ENCODE measurements at places on chromosomes 16 and 17.

- no peak for DNase-seq
These were observed 6.0 kb downstream of the SCN4A start for GRCh38 chr17:63966646-63967264.

- no peak for DNase-seq
These were observed 4.1 kb downstream of the FXR2 start for GRCh38 chr17:7610641-7611040.

DNA sequence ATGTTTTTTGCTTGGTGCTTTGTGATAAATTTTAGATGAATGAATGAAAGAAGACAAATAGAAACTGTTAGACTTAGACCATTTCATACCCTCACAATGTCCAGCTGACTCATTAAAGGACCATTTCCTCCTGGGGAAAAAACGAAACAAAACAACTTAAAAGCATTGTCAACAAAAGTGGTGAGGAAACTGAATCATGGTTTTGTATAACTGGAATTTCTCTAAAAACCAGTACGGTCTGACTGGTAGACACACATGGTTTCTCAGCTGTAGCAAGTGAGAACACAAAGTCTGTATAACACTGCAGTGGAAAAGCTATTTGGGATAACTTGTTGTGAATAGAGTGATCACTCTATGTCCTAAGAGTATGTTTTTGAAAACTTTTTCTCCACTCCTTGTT, 5.3 kb upstream of the DDX52 start:
- DNase-seq = no peak

DNA sequence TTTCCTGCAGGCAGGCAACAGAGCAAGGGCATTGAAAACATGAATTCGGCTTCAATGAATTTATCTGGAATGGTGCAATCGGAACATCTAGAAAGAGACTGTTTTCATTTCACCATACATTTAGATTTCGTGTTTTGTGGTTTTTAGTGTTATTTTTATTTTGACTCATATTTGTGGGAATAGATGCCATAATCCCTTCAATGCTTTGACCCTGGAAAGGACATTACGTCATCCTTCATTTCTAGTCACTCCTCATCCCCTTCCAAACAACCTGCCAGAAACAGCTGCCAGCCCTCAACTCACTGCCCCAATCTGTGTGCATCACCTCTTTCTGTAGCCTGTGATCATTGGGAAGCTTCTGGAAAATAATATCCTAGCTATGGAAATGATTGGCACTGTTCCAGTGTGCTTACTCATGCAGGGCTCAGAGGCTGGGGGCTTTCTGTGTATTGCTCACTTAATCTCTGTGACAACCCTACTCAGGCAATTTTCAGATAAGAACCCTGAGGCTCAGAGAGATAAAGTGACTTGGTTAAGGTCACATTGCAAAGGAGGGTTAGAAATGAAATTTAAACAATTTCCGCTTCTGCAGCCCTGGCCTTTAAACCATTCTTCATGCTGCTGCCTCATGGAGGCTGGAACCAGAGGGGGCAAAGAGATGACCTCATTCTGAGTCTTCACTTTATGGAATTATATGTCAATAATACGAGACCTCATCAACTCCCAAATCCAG, 9.5 kb upstream of the KSR1 start:
- DNase-seq = no peak

DNA sequence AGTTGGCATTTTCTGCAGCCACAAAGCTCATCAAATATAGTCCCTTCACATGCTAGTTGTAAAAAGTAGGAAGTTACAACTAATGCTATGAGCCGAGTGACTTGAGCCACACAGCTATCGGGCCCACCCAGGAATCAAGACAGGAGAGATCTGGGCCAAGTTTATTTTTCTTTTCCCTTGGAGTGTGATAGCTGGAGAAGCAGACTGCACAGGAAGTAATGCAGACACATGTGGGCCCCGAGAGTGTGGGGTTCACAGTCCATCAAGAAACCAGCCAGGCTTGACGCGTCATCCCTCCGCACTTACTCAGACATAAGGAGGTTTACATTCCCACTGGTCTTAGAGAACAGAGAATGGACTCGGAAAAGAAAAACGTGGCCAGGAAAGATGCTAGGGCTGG, 403.1 kb upstream of the CDH11 start:
- no peak for DNase-seq

DNA sequence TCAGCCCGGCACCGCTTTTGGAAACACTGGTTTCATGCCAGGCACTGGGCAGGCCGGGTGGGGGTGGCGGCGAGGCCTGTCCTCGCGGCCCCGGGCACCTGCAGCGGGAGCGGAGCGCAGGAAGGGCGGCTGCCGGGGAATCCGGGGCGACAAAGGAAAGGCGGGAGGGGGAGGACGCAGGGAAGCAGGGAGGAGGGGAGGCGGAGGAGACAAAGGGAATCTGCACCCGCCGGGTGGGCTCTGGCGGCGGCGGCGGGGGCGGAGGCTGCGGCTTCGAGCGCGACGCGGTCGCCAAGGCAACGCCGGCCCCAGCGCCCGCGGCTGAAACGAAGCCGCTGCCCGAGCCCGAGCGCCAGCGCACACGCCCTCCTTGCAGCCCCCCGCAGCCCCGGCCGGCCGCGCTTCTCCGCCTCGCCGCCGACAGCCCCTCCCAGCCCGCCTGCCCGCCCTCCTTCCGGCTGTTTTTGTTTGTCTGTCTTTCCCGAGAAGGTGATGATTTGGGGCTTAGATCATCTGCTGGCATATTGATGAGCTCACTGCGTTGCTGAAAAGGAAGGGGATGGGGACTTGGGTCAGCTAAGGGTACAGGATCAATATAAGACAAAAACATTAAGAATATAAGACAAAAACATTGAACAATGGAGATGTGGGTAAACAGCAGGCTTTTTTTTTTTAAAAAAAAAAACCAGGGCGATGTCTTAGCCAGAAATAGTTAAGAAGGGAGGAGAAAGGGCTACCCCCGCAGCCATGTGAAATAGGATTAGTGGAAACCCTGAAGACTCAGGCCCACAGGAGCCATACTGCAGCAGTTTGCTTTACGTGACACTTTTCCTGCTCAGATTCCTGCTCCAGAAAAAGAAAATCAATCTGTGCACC, 32.7 kb downstream of the CDK5R1 start:
- peak; percentile 49 for DNase-seq

- DNase-seq = no peak
These were observed 2.1 kb downstream of the MC1R start for GRCh38 chr16:89920723-89921122.

- no peak for DNase-seq
These were observed 6.3 kb downstream of the CSF3 start for GRCh38 chr17:40021451-40021971.

GRCh38 chr16:87809150-87809902, 43.5 kb upstream of the KLHDC4 start:
- DNase-seq = no peak

DNA sequence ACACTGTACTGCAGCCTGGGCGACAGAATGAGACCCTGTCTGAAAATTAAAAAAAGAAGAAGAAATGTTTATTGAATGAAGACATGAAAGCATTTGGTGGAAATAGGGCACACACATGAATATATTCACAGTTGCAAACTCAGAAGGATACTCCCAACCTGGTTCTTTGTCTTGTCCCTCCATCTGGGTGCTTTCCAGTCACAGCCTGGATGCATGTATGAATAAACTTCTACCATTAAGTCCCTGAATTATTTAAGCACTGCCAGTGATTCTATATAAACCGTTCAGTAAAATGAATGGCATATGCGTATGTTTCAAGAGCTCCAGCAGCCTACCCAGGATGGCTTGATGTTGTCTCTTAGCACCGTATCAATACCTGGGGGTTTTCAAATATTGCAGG, 591.1 kb downstream of the WWOX start:
- DNase-seq = no peak

DNA sequence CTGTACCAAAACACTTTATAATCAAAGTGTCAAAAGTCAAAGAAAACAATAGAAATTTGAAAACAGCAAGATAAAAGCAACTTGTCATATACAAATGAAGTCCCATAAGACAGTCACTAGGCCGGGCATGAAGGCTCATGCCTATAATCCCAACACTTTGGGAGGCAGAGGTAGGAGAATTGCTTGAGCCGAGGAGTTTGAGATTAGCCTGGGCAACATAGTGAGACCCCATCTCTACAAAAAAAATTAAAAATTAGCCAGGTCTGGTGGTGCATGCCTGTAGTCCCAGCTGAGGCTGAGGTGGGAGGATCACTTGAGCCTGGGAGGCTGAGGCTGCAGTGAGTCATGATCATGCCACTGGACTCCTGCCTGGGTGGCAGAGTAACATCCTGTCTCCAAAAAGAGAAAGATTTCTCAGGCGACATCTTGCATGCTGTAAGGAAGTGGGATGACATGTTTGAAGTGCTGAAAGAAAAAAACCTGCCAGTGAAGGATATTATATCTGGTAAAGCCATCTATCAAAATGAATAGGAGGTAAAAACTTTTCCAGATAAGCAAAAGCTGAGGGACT, 98.7 kb upstream of the NACA2 start:
- DNase-seq = no peak

GRCh38 chr16:7086822-7087616, 245.6 kb upstream of the RBFOX1 start:
- no peak for DNase-seq

DNA sequence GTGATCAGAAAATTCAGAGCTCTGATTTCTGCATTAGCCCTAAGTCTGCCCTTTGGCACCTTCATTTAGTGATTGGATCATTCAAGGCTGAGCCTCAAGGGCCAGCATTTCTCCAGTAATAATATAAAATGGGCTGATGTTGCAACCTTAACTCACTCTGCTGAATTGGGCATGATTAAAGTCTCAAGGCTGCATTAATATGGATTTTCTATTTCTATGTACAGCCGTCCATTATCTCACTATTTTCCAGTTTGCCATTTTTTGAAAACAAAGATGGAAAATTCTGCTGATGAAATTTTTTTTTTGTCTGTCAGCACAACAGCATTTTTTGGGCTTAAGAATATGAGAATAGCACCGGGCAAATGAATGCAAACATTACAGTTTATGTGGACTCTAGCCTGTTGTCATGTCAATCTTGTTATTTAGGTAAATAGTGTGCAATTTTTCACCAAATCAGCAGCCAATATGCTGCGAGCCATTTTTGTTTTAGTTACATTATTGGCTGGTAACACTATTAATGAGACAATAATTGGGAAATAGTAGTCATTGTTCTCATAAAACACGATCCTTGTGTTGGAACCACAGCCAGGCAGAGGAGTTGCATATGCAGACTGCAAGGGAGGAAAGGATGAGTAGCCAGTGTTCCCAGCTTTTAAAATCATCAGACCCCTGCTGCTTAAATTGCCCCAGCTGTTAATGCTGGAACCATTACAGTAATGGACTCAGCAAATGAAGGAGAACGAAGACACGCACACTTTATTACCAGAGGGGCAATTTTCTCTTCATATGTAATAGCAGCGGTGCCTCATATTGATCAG, 10.5 kb downstream of the FTO start:
- no peak for DNase-seq

- DNase-seq = no peak
These were observed 137.0 kb downstream of the ANKFN1 start for GRCh38 chr17:56290101-56290801.

GRCh38 chr17:83162035-83162745, 82.8 kb downstream of the METRNL start:
- DNase-seq = no peak

- DNase-seq = no peak
These were observed 2.8 kb downstream of the MAPK8IP3 start for GRCh38 chr16:1708768-1709180.

DNA sequence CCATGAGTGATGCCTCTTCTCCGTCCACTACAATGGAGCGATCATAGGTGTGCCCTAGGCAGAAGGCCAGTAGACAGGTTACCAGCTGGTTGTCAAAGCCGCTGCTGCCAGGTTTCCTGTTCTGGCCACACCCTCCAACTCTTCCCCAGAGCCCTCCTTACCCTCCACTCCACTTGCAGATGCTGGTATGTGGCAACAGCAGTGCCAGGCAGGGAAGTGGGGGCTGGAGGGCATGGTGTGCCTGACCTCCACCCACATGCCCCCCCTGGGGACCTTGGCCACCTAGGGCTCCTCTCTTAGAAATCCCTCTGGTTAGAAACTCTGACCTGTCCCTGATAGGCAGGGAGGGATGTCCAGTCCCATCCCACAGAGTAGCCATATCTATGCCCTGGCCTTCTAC, 1.5 kb downstream of the RRAD start:
- no peak for DNase-seq

DNA sequence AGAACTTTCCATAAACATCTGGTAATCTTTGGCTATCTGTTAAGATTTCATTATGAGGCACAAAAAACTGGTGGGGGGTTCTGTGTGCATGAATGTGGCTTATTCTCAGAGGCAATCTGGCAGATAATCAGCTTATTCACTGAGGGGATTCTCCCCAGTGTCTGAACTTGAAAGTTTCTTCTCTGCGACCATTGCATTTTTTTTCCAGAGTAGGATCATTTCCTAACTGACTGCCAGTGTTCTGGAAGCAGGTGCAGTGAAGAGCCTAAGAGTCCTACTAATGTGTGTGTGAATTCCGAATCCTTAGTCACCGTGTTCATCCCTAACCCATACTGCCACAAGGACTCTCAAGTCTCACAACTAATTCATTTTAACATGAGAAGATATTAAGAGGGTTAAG, 64.9 kb upstream of the LRRC37A3 start:
- no peak for DNase-seq

DNA sequence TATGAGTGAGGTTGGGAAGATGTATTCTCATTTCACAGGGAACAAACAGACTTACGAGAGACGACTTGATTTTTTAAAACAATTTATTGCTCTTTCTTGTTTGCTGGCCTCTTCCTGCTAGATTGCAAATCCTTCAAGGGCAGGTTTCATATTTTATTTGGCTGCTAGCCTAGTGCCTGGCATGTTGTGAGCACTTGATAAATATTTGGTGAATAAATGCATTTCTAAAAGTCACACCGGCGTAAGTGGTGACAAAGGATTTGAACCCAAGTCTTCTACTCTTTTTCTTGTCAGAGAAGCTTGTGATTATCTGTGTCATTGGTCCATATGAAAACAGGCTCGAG, 1.4 kb downstream of the WWP2 start:
- no peak for DNase-seq
